Neural cell (in vitro differentiated cells): ENCODE measurements at places on chromosomes 3 and 15. TPM values are rescaled to one million over a fixed set of nuclear protein-coding genes. Genes with fewer than 3 reads are reported as not detected.

CDCP1 gene
- not detected in 2 replicates for polyA plus RNA-seq

PARP15 gene
- not detected in 2 replicates for polyA plus RNA-seq

MEGF11 gene
- 0.18 and 0.64 TPM in 2 replicates for polyA plus RNA-seq

TUSC7 gene
- not detected in 2 replicates for polyA plus RNA-seq

DCLK3 gene
- 0.84 and 1.5 TPM in 2 replicates for polyA plus RNA-seq

MCF2L2 gene
- polyA plus RNA-seq: 9.3 and 10.0 TPM in 2 replicates

GABRR3 gene
- not detected in 2 replicates for polyA plus RNA-seq

HGD gene
- 1.3 TPM in 1 of 2 replicates, not detected in the other for polyA plus RNA-seq

FOXL2 gene
- polyA plus RNA-seq: not detected in 2 replicates

SYNPR gene
- polyA plus RNA-seq: 2.0 and 4.4 TPM in 2 replicates

AHSG gene
- polyA plus RNA-seq: 0.40 and 1.1 TPM in 2 replicates

ASB14 gene
- 0.51 TPM in 1 of 2 replicates, not detected in the other for polyA plus RNA-seq

CCK gene
- not detected in 2 replicates for polyA plus RNA-seq

ZPLD1 gene
- polyA plus RNA-seq: 0.50 TPM in 1 of 2 replicates, not detected in the other

GJD2 gene
- 3.2 and 4.6 TPM in 2 replicates for polyA plus RNA-seq

RNF13 gene
- polyA plus RNA-seq: 52.3 and 61.5 TPM in 2 replicates

HMG20A gene
- polyA plus RNA-seq: 52.2 and 52.4 TPM in 2 replicates

HDC gene
- polyA plus RNA-seq: 4.5 and 6.0 TPM in 2 replicates

CCDC9B gene
- polyA plus RNA-seq: not detected in 2 replicates

MUSTN1 gene
- polyA plus RNA-seq: not detected in 2 replicates

NR1I2 gene
- polyA plus RNA-seq: 0.53 and 0.72 TPM in 2 replicates

ZMAT3 gene
- 3.1 and 3.9 TPM in 2 replicates for polyA plus RNA-seq

GHSR gene
- polyA plus RNA-seq: not detected in 2 replicates

CAMK1 gene
- polyA plus RNA-seq: 18.7 and 21.3 TPM in 2 replicates

PLSCR2 gene
- not detected in 2 replicates for polyA plus RNA-seq

SH2D7 gene
- not detected in 2 replicates for polyA plus RNA-seq

TNFAIP8L3 gene
- 0.16 TPM in 1 of 2 replicates, not detected in the other for polyA plus RNA-seq

ZBBX gene
- 2.7 TPM in 2 replicates for polyA plus RNA-seq

MRPL46 gene
- polyA plus RNA-seq: 32.8 and 41.0 TPM in 2 replicates

C3orf85 gene
- polyA plus RNA-seq: not detected in 2 replicates

LRRC31 gene
- not detected in 2 replicates for polyA plus RNA-seq

ITPR1 gene
- polyA plus RNA-seq: 1.3 and 2.1 TPM in 2 replicates

LMAN1L gene
- 0.18 TPM in 1 of 2 replicates, not detected in the other for polyA plus RNA-seq

FBXW12 gene
- polyA plus RNA-seq: not detected in 2 replicates

SCN11A gene
- 2.2 and 2.8 TPM in 2 replicates for polyA plus RNA-seq
